Skin of body (tissue), 3 donors: ENCODE measurements at places on chromosomes 16 and 17.

DNA sequence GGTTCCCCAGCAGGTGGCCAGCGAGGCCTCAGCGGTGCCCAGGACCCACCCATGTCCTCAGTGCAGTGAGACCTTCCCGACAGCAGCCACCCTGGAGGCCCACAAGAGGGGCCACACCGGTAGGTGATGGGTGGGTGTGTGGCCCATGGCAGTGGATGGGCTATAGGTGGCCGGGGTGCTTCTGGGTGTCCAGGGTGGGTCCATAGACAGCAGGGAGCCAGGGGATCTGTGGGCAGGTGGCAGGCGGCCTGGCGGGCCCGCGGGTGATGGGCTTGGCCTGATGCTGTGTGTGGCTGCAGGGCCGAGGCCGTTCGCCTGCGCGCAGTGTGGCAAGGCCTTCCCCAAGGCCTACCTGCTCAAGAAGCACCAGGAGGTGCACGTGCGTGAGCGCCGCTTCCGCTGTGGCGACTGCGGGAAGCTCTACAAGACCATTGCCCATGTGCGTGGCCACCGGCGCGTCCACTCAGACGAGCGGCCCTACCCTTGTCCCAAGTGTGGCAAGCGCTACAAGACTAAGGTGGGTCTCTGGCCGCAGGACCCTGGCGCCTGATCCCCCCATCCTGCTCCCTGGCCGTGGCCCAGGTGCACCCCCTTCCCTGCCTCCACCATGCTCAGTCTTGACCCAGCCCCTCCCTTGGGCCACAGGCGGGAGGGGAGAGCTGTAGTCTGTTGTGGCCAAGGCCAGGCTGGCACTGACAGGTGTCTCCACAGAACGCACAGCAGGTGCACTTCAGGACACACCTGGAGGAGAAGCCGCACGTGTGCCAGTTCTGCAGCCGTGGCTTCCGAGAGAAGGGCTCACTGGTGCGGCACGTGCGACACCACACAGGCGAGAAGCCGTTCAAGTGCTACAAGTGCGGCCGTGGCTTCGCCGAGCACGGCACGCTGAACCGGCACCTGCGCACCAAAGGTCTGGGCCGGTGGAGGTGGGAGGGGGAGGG lies 2.1 kb upstream of the DNASE1L2 start:
- no peak for DNase-seq

GRCh38 chr17:45904866-45905265 lies 10.5 kb downstream of the MAPT start:
- no peak for DNase-seq

- DNase-seq: no peak
Observed at GRCh38 chr17:47286198-47286914, 32.7 kb downstream of the ITGB3 start.

GRCh38 chr17:21173543-21173942 lies 40.4 kb downstream of the TMEM11 start:
- DNase-seq: no peak

GRCh38 chr17:36697903-36698530 lies 96.6 kb downstream of the MRM1 start:
- DNase-seq: no peak

GRCh38 chr17:19020016-19020415 lies 15.5 kb upstream of the FAM83G start:
- DNase-seq: no peak

DNA sequence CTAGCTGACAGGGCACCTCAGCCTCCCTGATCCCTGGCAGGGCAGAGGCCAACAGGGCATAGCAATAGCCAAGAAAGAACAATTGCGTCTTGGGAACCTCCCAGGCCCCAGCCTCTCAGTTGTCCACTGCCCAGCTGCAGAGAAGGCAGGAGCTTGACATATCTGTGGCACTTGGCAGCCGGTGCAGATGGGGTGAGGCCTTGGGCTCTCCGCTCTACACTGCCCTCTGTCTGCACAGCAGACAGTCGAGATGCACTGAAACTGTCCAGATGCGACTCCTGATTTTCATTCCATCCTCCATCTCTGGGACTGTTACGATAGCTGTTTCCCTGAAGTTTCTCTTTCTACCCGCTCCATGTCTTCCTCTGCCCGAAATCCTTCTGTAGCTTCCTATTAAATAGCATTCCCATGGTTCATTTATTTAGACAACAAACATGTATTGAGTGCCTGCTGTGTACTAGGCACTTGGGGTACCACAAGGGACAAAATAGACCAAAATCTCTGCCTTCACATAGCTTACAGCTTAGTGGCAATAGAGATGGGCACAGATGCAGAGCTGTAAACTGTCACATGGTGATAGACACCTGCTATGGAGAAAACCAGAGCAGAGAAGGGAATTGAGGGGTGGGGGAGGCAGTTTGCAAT lies 3.3 kb downstream of the POLR3E start:
- DNase-seq: no peak

GRCh38 chr16:22664561-22664997 lies 149.4 kb upstream of the HS3ST2 start:
- DNase-seq: no peak

DNA sequence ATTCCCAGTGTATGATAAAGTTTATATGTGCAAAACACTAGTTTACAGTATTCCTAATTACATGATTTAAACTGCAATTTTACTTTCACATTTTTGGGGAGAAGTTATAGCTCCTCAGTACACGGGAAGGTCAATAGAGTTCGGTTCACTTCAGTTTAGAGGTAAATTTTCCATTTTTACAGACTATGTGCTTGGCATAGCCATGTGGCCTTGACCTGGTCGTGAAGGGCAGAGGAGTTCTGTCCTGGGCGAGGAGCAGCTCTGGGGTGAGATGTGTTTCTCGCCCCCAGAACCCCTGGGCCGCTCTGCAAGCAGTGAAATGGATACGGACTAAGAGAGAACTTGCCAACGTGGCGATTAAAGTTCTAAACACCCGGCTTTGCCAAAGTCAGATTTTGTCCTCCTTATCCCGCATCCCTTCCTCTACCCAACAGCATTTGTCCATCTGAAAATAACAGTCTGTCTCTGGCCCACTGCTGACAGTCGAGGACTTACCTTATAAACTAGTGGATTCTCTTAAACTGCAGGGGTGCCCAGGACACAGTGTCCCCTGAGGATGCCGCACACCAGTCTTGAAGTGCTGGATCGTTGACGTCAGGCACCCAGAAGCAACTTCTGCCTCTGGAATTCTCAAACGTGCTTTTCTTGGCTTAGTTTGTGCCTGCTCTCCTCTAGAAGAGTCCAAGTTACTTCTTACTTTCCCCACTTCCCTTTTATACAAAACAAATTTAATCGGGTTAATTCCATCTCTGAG lies 1.5 kb upstream of the SIAH1 start:
- DNase-seq: no peak

DNA sequence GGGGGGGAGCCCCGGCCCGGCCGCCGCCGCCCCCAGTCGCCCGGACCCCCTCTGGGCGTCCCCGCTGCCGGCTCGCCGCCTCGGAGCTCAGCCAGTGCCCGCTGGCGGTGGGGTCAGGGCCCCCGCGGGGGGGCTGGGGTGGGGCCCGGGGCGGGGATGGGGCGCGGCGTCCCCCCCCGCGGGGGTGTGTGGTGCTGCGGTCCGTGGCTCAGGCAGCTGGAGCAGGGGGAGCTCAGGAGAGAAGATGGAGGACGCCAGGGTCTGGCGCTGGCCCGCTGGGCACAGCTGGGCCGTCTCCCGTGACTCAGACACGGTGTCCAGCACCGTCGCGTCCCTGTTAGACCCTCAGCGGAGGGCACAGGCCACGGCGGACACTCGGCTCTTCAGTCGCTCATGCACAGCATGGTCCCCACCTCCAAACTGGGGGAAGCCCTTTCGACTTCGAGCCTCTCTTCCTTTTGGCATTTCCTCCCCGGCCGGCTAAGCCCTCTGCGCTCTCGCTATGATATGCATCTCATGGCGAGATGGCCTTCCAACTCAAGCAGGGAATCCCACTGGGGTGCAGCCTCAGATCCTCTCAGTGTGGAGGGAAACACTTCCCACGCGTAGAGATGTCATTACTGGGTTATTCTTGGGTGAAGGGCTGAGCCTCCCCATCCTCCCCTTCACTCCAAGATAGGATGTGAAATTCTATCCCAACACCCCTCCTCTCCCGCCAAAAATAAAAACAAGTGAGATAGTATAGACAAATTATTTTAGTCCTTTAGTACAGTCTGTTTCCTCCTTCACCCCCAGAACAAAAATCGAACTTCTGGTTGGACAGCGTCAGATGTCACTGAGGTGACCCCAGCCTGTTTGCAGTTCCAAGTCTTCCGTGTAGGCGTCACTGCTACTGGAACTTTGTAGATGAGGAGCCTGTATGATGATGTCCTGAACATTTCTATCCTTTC lies 522 bp upstream of the VEZF1 start:
- DNase-seq: peak; percentile 59

DNA sequence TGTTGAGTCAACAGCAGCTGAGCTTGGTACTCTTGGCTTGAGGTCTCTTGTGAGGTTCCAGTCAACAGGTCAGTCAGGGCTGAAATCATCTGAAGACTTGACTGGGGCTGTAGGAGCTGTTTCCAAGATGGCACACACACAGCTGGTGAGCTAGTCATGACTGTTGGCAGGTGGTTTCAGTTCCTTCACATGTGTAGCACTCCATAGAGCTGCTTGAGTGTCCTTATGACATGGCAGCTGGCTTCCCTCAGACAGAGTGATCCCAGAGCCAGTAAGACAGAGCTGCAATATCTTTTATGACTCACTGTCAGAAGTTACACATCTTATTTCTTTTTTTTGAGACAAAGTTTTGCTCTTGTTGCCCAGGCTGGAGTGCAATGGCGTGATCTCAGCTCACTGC lies 19.5 kb upstream of the GAS7 start:
- no peak for DNase-seq

- DNase-seq: no peak
Observed at GRCh38 chr16:3115003-3115402, 2.6 kb downstream of the ZNF205 start.

DNA sequence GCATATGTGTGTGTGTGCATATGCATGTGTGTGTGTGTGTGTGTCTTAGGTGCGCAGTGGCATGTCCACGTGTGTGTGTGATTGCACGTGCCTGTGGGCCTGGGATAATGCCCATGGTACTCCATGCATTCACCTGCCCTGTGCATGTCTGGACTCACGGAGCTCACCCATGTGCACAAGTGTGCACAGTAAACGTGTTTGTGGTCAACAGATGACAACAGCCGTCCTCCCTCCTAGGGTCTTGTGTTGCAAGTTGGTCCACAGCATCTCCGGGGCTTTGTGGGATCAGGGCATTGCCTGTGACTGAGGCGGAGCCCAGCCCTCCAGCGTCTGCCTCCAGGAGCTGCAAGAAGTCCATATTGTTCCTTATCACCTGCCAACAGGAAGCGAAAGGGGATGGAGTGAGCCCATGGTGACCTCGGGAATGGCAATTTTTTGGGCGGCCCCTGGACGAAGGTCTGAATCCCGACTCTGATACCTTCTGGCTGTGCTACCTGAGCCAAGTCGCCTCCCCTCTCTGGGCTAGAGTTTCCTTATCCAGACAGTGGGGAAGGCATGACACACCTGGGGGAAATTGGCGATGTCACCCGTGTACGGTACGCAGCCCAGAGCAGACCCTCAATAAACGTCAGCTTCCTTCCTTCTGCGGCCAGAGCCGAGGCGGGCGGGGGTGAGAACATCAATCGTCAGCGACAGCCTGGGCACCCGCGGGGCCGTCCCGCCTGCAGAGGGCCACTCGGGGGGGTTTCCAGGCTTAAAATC lies 47.6 kb downstream of the IL21R start:
- no peak for DNase-seq

DNA sequence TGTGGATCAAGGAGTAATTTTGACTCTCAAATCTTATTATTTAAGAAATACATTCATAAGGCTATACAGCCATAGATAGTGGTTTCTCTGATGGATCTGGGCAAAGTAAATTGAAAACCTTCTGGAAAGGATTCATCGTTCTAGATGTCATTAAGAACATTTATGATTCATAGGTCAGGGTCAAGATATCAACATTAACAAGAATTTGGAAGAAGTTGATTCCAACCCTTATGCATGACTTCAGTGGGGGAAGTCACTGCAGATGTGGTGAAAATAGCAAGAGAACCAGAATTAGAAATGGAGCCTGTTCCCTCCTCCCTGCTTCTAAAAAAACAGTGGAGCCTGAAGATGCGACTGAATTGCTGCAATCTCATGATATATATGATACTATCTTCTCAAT lies 36.6 kb upstream of the HNF1B start:
- no peak for DNase-seq

DNA sequence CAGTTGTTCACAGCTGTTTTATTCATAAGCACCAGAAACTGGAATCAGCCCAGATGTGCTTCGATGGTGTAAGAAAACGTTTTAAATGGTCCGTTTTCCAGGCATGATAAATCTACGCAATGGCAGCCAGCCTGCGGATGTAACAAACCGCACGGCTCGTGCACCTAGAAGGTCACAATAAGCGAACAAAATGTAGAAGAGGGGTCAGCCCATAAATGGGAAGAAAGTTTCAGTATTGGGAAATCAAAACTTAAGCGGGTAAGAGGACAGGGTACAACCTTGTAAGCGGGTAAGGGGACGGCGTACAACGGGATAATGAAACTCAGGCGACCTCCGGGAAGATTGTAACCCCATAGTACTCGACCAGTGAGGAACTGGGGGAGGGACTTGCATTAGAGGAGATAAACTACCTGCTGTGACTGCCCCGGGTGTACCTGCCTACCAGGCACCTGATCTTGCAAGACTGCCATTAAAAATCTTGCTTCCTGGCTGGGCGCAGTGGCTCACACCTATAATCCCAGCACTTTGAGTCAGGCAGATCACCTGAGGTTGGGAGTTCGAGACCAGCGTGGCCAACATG lies 66.6 kb downstream of the ANKRD11 start:
- DNase-seq: no peak

GRCh38 chr17:28151001-28151400 lies 108.5 kb downstream of the NLK start:
- no peak for DNase-seq

- DNase-seq: no peak
Observed at GRCh38 chr17:10792151-10792550, 11.7 kb downstream of the TMEM238L start.
